ENCODE measurements at places on chromosomes 7 and 10. TPM values are rescaled to one million over a fixed set of nuclear protein-coding genes. Genes with fewer than 3 reads are reported as not detected.

DNA sequence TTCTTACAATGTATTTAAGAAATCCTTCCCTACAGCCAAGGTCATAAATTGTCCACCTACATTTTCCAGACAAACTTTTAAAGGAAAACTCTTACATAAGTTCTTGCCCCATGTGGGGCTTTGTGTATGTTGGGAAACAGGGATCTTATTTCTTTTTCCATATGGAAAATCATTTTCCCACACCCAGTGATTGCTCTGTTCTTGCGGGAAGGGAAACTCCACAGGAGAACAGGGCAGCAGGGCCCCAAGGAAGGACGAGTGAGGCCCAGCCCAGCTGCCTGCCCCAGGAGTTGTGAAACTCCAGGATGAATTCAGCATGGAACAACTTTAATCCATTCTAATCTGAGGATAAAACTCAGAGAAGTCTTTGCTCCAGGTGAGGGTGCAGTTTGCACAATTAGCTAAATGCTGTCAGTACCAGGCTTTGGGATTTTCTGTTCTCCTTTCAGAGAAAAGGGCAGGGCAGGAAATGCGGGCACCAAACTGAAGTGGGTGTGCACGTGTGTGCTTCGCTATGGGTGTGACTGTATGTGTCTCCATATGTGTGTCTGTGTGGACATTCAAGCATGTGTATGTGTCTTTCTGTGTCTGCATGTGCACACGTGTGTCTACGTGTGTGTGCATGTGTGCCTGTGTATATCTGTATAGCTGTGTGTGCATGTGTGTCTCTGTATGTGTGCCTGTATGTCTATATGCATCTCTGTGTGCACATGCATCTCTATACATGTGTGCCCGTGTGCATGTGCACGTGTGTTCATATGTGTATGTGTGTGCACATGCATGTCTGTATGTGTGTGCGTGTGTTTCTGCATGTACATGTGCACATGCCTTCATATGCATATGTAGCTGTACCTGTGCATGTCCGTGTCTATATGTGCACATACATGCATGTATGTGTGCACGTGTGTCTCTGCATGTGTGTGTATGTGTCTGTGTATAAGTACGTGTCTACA, 102.0 kb upstream of the FAM20C start:
- DNase-seq: no peak

- no peak for DNase-seq
Observed at GRCh38 chr10:28149746-28150145, 150.9 kb upstream of the ODAD2 start.

- no peak for DNase-seq
Observed at GRCh38 chr10:50919010-50919409, 33.6 kb upstream of the A1CF start.

DNA sequence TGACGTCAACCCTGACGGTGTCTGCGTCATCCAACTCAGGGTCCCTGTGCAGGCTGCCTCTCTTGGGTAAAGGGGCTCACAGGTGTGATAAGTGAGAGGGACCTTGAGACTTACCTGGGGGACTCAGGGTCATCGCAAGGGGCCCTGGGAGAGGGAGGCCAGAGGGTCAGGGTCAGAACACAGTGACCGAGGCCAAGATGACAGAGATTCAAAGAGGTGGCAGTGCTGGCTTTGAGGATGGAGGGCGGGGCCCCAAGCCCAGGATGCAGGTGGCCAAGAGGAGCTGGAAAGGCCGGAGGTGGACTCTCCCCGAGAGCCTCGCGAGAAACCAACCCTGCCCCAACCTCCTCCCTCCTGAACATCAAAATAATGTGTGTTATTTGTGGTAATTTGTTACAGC, 165.2 kb upstream of the PPP2R2D start:
- DNase-seq: no peak

Gene VAX1
- total RNA-seq: not detected

DNA sequence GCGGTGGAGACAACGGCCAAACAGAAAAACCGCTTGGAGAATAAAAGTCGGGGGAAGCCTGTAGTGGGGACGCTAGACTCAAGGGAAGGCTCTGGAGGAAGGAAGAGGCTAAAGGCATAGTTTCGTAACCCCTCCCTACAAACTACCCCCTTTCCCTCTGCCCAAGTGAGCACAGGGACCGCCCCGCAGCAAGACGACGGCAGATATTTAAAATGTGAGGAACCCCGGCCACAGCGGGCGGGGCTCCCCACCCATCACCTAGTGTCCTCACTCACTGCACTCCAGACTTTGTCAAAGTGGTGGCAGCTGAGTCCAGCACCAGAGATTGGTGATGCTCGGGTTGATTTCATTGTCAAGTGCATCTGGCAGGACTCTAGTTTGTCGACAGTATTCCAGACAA, 69.1 kb downstream of the PRKAG2 start:
- no peak for DNase-seq

- no peak for DNase-seq
Observed at GRCh38 chr7:94883616-94884015, 23.8 kb upstream of the PPP1R9A start.

Gene ABLIM1
- total RNA-seq: 103 TPM

- DNase-seq: no peak
Observed at GRCh38 chr7:89002981-89003956, 207.7 kb upstream of the TEX47 start.

GRCh38 chr10:86755740-86756510, 494 bp upstream of the BMPR1A start:
- DNase-seq: no peak

DNA sequence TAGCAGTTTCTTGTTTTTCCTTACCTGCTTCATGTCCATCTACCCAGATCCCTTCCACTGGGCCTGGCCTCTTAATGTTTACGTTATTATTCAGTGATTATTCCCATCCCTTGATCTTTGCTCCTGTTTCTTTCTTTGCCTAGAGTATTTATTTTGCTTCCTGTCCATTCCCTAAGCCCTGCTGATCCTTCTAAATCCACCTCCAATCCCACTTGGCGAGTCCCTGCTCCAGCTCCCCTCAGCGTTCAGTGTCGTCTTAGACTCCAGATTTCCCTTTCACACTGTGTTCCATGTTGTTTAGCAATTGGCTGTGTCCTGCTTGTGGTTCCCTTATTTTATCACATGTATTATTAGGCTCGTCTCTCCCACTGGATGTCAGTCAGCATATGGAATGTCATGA, 7.3 kb downstream of the PPP2R2D start:
- no peak for DNase-seq

DNA sequence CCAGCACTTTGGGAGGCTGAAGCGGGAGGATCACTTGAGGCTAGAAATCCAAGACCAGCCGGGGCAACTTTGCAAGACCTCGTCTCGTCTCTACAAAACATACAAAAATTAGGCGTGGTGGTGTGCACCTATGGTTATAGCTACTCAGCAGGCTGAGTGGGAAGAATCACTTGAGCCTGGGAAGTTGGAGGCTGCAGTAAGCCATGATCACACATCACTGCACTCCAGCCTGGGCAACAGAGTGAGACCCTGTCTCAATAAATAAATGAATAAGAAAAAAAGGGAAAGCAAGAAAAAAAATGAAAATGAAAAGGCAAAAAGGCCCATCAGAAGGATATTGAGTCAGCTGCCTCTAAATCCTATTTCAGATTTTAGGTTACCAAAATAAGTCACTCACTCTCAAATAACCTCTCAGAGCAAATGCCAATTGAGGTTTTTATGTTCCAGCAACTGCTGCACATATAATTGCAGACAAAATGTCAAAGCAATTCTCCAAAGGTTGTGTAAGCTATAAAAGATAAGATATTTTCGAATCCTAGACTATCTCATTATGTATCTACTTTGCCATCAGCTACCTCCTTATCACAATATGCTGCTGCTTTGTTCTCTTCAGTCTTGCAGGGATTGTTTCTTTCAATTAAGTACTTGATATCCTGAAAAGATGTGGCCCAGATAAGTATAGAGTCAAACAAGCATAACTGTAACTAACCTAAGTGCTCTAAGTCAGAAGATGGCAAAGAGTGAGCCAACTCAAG, 4.7 kb downstream of the BAZ1B start:
- DNase-seq: no peak

DNA sequence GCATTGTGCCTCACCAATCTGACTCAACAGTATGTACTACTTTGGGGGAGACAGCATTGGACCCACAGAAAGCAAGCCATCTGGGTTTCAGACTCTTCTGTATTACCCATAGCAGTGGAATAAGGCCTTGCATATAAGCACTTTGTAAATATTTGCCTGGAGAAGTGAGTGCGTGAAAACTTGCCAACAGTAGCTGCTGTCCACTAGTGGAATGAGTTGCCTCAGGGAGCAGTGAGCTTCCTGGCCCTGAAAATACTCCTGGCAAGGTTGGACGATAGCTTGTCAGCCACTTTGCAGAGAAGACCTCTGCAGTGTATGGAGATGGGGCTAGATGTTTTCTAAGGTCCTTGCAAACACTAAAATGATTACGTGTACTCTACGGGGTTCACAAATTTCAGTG, 21.6 kb downstream of the GARS1 start:
- no peak for DNase-seq

DNA sequence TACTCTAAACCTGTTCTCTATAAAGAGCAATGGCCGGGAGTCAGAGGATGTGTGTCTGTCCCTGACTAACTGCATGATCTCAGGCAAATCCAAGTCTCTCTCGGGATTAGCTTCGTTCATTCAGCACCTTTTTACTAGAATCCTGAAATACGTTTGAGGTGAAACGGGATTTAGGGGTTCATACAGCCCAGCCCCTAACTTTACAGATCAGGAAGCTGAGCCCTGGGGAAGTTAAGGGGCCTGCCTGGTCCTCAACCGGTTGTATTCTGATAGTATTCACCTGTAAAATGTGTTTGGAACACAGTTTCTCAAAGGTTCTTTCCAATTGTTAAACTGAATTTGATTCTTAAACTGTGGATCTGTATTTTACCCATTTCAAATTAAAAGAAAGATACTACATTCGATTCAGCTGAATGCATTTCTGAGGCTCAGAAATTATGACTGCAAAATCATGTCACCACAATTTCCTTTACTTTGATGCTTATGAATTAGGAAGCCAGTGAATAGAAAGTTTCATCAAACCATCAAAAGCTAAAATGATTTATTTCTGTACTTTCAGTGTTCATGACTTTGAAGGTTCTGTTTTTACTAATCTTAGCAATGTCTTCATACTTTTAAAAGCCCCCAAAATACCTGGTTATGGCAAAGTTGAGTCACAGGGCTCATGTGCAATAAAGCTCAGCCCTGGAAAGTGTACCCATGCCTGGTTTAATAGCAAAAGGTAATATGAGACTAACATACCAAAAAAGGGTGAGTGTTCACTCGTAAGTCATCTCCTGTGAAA, 28.9 kb upstream of the EZH2 start:
- no peak for DNase-seq

Gene GSTO1
- total RNA-seq: 144 TPM

Measured in pulmonary artery endothelial cell (primary cell).